Stimulated activated CD8-positive, alpha-beta memory T cell treated with anti-CD3 and anti-CD28 coated beads, Interleukin-7, amount 100 ng/mL, for 24 hours (primary cell): ENCODE measurements at places on chromosomes 5 and 9.

GRCh38 chr9:136512651-136513071 is 29.8 kb upstream of the SEC16A start:
- DNase-seq: no peak

- DNase-seq: no peak
Measured at GRCh38 chr5:29412979-29413378, 1780.5 kb upstream of the CDH6 start.

DNA sequence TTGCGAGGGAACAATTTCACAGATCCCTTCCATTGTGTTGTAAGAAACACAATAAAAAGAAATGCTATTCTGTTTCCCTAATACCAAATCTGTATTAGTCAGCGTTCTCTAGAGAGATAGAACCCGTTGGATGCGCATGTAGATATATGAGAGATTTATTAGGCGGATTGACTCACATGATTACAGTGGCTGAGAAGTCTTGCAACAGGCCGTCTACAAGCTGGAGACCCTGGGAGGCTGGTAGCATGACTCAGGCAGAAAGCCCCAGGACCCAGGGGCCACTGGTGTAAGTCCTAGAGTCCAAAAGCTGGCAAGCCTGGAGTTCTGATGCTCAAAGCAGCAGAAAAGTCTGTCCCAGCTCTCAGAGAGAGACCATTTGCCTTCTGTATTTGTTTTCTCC is 18.4 kb upstream of the IL17B start:
- no peak for DNase-seq

DNA sequence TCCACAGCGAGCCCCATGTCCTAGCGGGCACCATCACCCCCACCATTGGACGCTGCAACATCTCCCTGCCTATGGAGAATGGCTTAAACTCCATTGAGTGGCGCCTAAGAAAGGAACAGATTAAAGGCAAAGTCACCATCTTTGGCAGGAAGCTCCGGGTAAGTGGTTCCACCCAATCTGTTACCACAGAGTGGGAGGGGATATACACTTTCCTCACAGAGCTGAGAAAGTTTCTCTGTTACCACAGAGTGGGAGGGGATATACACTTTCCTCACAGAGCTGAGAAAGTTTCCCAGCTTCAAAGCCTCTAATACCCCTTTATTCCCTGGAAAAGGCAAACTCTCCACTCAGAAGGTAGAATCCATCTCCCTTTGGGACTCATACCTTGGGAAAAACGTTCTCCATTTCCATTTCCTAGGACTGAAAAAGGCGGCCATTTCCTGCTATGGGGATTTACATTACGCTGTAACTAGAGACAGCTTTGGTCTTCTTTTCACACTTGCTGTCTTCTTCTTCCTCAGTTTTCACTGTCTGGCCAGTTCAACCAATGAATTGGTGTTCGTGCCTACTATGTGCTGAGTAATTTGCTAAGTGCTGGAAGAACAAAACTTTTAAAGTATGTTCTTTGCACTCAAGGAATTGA is 63.4 kb upstream of the WWC1 start:
- no peak for DNase-seq

- DNase-seq: no peak
Measured at GRCh38 chr9:112056996-112057395, 118.1 kb downstream of the SUSD1 start.

DNA sequence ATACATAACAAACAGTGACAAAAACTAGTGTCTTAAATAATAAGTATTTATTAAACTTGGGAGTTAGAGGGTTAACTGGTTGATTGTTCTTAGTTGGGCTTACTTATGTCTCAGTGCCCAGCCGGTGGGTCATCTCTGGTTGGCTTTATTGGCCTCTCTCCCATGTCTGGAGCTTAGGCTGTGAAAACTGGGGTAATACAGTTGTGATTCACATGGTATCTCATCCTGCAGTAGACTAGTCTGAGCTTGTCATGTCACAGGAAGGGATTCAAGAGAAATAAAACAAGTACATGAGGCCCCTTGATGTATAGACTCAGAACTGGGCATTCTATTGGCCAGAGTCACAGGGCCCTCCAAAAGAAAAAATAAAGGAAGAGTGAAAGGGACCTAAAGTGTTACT is 466.4 kb upstream of the SMC2 start:
- DNase-seq: no peak

DNA sequence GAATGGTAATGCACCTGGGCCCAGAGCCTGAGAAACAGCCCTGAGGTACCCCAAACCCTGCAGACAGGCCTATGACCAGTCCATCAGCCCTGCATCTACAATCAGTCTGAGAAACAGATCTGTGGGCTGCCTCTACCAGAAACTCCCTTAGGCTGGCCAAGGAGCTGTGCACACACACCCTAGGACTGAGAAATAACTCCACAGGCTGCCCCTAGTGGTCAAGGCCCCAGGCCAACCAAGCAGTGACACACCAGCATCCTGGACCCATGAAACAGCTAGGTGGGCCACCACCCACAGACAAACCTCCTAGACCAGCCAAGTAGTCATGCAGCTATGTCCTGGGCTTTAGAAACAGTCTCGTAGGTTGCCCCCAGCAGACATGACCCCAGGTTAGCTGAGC is 253.6 kb upstream of the VLDLR start:
- no peak for DNase-seq

- no peak for DNase-seq
Measured at GRCh38 chr5:179336126-179336870, 9.0 kb downstream of the ADAMTS2 start.

GRCh38 chr9:129497005-129497812 is 123.7 kb downstream of the C9orf50 start:
- no peak for DNase-seq

- DNase-seq: no peak
Measured at GRCh38 chr9:20355022-20355421, 267.3 kb downstream of the MLLT3 start.

GRCh38 chr9:98971168-98971914 is 27.6 kb downstream of the COL15A1 start:
- DNase-seq: no peak

DNA sequence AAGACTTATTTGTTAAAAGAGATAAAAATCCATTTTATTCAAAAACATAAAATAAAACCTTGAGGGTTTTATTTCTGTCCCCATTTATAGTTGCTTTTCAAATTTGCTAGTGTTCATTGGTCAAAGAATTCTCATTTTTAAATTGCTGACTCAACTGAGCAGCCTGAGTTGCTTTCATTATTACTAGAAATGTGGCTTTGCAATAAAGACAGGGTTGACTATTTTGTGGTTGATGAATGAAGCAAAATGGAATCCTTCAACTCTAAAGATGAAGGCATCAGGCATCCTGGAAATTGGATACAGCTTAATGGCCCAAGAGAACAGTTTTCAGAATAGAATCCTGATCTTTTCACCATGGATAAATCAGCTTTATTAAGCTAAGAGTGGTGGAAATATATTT is 23.9 kb upstream of the PPP3R2 start:
- no peak for DNase-seq

GRCh38 chr5:34804913-34805312 is 34.1 kb upstream of the TTC23L start:
- DNase-seq: no peak

DNA sequence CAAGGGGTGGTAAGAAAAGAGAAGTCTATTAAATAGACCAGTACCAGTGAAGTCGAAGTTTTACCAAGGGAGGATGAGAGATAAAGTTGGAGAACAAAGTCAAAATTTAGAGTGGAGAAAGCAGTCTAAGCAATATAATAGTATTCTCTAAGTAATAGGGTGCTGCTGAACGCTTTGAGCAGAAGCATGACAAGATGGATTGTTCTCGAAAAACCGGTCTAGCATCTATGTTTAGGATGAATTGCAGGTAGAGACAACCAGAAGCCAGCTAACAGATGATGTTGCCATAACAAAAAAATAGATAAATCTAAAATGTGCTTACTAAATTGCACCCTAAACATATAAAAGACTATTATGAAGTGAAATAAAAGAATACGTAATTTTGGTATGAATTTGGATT is 237.0 kb downstream of the PRELID2 start:
- no peak for DNase-seq

- no peak for DNase-seq
Measured at GRCh38 chr5:36301858-36302603, at the start of gene RANBP3L. Gene RANBP3L, minus strand, starts transcription at chr5:36301902. Its CDS starts 486 bp downstream, at chr5:36301416.

DNA sequence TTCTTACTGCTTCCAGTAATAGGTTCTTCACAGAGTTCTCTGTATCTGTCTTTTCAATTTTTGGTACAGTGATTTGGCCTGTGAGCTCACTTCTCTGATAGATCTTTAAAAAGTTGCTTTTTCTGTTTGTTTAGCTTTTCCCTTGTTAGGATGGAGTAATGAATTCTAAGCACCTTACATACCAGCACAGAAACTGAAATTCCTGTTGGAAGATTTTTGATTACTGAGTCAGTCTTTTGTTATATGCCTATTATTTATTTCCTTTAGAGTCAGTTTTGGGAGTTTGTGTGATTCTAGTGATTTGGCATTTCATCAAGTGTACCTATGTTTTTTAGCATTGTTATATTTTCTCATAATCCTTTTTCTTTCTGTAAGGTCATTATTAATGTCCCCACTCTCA is 37.6 kb upstream of the IPPK start:
- no peak for DNase-seq

GRCh38 chr5:154147666-154148065 is 42.9 kb upstream of the GALNT10 start:
- no peak for DNase-seq

- no peak for DNase-seq
Measured at GRCh38 chr9:80797831-80798688, 891.3 kb downstream of the TLE1 start.

GRCh38 chr5:91690921-91691320 is 307.8 kb upstream of the ARRDC3 start:
- DNase-seq: no peak

GRCh38 chr9:70639853-70640814 is 225.7 kb upstream of the KLF9 start:
- DNase-seq: no peak

- DNase-seq: no peak
Measured at GRCh38 chr5:10424124-10424731, 17.5 kb upstream of the ROPN1L start.

DNA sequence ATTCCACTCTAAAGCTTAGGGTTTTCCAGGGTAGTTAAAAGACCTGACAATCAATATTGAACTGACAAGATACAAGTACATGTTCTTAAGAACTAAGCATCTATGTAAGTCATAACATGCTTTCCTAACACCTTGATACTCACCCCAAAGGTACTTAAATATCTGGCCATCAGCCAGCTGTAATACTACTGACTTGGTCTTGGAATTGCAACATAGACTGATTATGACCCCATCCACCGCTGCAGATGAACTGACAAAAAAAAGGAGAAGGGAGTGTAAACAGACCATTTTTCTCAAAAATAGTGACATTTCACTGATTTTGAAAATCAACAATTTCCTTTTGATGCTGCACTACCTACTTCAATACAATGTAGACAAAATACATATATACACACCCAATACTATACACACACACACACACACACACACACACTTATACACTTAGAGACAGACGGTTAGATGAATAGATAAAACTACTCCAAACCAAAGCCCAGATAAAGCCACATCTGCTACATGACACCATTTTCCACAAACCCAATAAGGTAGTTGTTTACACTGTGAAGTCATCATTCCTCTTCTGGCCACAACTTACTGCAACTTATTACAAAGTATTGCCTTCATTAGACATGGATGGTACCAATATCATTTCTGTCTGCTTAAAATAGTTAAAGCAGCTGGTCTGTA is 30.4 kb downstream of the ELP1 start:
- DNase-seq: no peak

DNA sequence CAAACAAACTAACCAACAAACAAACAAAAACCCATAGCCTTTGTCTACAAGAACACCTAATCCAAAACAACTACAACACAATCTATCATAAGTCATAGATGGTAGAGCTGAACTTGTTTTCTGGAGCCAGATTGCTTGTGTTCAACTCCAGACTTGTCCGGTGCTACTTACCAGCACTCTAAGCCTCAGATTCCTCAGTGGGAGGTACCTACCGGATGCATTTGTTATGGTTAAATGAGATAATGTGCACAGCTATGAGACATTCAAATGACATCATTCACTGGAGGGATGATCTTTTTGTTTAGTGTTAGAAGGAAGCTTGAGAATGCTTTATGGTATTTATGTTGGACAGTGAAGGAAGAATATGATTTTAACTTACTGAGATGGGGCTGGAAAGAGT is 592.9 kb upstream of the C9orf72 start:
- DNase-seq: no peak

DNA sequence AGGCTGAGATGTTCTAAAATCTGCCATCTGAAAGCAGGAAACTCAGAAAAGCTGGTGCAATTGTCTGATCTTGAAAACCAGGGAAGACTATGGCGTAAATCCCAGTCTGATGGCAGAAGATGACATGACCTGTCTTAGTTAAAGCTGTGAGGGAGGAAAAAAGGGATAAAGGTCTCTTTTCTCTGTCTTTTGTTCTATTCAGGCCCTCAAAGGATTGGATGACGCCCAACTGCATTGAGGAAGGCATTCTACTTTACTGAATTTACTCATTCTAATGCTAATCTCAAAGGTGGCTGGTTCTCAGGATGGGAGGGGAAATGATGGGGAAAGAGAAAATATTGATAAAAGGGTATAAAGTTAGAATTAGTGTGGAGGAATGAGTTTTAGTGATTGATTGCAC is 312.8 kb upstream of the CTNND2 start:
- no peak for DNase-seq

DNA sequence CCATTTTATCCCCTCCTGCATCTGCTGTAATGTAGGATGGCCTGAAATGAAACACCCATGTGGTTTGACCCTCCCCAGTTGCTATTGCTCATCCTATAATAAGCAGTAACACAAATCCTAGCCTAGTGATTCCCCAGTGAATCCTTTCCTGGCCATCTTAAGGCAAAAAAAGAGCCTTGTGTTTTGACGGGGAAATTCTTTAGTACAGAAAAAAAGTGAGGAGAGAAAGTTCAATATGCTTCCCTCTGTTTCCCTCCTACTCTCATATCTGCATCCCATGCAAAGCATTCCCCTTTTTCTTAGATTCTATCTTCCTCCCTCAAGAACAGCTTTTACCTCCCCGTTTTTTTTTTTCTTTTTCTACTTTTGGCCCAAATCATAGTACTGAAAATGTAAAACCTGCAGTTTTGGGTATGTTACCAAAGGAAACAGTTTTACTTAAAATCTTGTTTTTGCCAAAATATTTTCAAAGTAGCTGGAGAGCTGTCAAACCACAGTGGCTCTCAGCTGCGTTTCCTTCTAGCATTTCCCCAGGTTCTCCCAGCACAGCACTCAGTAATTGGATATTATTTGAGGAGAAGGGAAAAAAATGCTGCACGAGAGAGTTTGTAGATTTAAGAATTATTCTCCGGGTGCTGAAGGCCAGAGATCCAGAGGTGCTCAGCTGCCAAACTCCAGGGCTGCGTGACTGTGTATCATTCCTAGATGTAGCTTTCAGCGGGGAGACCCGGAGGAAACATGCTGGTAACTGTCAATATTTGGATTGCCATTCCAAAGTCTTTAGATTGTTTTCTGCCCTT is 321.4 kb downstream of the NPR3 start:
- no peak for DNase-seq

DNA sequence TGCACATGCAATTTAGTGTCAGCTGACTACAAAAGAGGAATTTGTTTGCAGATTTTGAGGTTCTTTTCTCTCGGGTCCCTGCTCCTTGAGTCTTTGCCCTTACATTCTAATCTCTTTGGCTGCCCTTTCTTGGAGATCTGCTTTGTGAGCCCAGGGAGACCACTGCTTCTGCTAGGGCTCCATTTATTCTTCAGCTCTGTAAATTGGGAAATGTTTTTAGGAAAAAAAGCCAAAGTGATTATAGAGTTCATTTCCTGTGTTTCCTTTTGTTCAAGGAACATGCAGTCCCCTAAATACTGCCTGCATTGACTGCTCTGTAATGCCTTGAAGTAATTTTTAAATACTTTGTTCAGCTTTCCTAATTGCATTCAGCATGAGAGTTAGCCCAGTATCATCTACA is 197.4 kb downstream of the CSNK1G3 start:
- DNase-seq: no peak
